ENCODE measurements at places on chromosomes 7 and 10. TPM values are rescaled to one million over a fixed set of nuclear protein-coding genes. Genes with fewer than 3 reads are reported as not detected.

DNA sequence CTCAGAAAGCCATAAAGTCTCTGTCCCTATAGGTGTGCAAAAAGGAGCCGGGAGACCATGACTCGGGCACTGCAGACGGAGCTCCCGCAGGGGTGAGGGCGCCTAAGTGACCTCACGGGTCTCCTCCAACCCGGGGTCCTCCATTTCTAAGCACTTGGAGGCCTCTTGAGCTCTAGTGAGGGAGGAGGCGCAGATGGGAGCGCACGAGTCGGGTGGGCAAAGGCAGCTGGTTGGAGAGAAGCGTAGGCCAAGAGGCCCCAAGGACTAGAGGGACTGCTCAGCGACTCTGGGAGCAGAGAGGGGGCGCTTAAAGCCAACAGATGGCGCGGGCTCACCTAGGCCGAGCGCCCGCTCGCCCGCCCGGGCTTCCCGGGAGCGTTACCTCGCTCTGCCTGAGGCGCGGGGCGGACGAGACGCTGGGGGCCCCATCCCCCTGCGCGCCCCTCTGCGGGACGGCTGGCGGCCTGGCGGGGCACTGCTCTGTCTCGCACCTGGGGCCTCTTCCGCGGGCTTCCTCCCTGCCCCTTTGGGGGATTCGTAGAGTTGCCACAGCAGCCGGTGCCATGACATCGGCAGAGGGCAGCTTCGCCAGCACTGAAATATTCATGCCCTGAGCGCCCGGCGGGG lies 523 bp upstream of the CDH23 start:
- DNase-seq = no peak

DNA sequence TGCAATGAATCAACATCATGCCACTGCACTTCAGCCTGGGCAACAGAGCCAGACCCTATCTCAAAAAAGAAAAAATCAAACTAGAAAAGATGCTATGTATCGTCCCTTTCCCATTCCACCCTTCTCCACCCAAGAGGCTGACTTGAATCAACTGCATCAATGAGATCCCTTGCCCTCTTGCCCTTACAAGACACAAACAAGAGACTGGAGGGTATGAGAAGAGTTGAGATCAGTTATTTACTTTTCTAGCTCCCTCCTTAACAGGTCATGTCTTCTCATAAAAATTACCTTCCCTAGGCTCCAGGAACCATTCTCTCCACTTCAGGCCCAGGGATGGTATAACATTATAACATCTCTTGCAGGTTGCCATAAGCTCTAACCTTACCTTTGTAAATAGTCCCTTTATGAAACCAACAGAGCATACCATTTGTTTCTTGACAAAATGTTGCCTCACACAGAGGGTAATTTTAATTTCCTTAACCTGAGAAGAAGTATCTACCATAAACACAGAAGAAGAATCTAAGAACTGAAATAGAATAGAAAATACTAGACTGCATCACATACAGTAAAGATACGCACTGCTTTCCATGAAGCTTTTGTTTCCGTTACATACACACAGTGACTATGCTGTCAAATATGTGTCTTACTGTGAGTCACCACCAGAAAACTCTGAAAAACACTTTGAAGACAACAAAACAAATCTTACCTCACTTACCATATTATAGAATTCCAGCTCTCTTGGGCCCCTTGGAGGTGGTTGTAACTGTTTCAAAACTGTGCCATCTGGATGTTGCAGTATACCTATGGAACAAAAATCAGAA lies 30.5 kb downstream of the IPMK start:
- DNase-seq = peak; percentile 84

DNA sequence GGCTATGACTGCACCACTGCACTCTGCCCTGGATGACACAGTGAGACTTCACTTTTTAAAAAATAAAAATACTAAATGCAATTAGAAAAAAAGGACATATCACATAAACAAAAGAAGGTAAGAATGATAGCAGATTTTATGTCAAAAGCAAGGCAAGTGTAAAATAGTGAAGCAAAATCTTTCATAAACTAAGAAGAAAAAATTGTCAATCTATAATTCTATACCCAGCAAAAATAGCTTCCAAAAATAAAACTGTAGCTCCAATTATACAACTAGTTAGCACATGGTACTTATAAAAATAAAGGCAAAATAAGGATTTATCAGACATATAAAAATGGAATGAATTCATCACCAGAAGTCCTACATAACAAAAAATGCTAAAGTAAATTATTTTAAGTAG lies 85.4 kb upstream of the SVIL start:
- DNase-seq = no peak

GRCh38 chr7:95481271-95482165 lies 4.2 kb upstream of the ASB4 start:
- DNase-seq = no peak

Gene VPS37D
- 2.4 TPM for total RNA-seq

Measured in bronchial epithelial cell (primary cell).